ENCODE measurements at places on chromosomes 13 and 19.

- no peak for DNase-seq
These were observed 94.3 kb upstream of the PABPC3 start for GRCh38 chr13:25001476-25002206.

DNA sequence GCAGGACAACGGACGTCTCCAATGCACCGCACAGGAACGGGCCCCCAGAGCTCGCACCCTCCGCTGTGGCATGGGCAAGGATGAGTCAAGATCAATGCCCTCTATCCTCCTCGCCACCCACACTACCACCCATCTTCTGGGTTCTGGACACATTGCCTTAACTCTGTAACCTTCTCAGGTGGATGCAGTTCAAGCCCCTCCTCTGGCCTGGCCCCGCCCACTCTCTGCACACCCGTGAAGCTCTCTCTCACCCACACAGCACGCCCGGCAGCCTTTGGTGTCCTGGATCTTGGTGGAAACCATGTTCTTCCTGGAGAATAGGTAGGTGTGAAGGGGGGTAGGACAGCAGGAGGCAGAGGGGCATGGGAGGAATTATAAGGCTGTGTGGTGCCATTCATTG lies 20.7 kb downstream of the MAP4K1 start:
- no peak for DNase-seq

- DNase-seq = no peak
These were observed 97.1 kb downstream of the MBNL2 start for GRCh38 chr13:97319113-97319720.

DNA sequence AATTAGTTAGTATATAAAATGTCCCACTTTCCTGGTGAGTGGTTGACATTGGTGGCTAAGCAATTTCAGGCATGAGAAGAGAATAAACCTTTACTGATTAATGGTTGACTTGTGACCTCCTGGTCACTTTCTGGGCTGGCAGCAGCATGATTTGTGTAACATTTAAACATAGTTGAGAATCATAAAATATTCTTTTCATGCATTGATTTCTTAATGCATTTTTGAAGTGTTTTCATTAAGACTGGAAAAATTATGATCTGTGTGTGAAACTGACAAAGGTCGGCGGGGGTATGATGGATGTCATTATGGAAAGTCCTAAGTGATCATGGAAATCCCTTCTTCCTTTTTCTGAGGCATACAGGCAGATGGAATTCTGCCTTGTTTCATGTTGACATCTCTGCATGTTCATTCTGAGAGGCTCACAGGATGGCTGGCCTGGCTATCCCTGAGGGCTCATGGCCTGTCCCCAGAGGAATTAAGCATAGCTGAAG lies 98.7 kb upstream of the RNF113B start:
- no peak for DNase-seq

- DNase-seq = no peak
These were observed 12.1 kb upstream of the URAD start for GRCh38 chr13:28000567-28000966.

Data from CD4-positive, alpha-beta T cell treated with Interleukin-6 for 4 hours (primary cell).